Endodermal cell (in vitro differentiated cells): ENCODE measurements at places on chromosomes 16 and 17. TPM values are rescaled to one million over a fixed set of nuclear protein-coding genes. Genes with fewer than 3 reads are reported as not detected.

NPIPB9 gene
- 3.2 to 4.8 TPM (median 4.1 TPM) in 3 replicates for total RNA-seq

DNA sequence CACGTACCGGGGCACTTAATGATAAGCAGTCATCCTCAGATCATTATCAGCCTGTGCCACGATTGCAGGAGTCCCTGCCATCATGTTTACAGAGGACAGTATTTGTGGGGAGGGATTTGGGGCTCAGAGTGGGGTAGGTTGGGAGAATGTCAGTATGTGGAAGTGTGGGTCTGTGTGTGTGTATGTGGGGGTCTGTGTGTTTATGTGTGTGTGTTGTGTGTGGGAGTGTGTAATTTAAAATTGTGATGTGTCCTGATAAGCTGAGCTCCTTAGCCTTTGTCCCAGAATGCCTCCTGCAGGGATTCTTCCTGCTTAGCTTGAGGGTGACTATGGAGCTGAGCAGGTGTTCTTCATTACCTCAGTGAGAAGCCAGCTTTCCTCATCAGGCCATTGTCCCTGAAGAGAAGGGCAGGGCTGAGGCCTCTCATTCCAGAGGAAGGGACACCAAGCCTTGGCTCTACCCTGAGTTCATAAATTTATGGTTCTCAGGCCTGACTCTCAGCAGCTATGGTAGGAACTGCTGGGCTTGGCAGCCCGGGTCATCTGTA, 13.5 kb upstream of the EFCAB13 start:
- peaks cover 14% of the 10 kb centered on the region for H3K4me1 ChIP-seq
- DNase-seq = peak; percentile 82
- H3K27me3 ChIP-seq = no peaks in the 10 kb centered on the region
- H3K36me3 ChIP-seq = no peaks in the 10 kb centered on the region
- H3K4me3 ChIP-seq = no peak overlapping the region
- H3K27ac ChIP-seq = no peak overlapping the region

DNA sequence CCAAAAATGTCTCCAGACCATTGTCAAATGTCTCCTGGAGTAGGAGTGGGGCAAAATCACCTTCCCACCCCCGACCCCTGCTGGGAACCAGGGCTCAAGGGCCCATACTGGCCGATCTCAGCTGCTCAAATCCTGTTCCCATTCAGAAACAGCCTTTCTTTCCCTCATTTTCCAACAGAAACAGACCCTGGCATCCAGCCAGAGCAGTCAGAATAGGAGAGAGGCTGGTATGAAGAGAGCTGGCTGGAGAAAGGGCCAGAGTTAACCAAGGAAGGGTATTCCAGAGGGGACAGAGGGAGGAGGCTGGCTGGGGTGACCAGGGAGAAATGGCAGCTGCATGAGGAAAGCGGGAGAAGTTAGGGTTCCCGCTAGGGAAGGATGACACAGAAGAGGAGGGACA, 199.1 kb downstream of the XYLT1 start:
- no peak overlapping the region for H3K4me3 ChIP-seq
- no peaks in the 10 kb centered on the region for H3K4me1 ChIP-seq
- no peaks in the 10 kb centered on the region for H3K27me3 ChIP-seq
- no peak for DNase-seq
- no peaks in the 10 kb centered on the region for H3K36me3 ChIP-seq
- H3K27ac ChIP-seq = no peak overlapping the region

SLC12A3 gene
- not detected in 2 replicates for total RNA-seq

- no peak for DNase-seq
- H3K27ac ChIP-seq = no peak overlapping the region
- H3K36me3 ChIP-seq = no peaks in the 10 kb centered on the region
These were observed 1.8 kb upstream of the TNK1 start for GRCh38 chr17:7379134-7379533.

DNA sequence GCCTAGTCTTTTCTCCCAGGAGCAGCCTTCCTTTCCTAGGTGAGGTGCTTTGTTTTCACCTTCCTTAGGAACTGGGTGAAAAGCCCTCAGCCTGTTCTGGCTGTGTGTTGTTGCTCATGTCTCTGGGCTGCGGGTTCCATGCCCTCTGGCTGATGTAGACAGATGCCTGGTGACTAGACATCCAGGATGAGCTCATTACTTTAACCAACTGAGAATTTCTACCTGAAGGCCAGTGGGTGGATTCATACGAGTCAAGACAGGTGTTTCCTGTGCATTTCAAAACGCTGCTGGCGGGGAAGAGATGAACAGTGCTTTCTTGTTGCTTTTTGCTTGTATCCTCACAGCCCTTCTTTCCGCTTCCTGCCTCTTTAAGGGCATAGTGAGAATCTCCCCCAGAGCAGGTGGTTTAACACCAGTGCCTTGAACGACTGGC, 22.3 kb downstream of the SAP30BP start:
- DNase-seq = no peak
- H3K4me3 ChIP-seq = no peak overlapping the region
- H3K36me3 ChIP-seq = peaks cover 40% of the 10 kb centered on the region
- H3K4me1 ChIP-seq = peaks cover 8% of the 10 kb centered on the region

PRKCB gene
- 0.38 to 1.7 TPM (median 0.76 TPM) in 3 replicates for total RNA-seq

DNA sequence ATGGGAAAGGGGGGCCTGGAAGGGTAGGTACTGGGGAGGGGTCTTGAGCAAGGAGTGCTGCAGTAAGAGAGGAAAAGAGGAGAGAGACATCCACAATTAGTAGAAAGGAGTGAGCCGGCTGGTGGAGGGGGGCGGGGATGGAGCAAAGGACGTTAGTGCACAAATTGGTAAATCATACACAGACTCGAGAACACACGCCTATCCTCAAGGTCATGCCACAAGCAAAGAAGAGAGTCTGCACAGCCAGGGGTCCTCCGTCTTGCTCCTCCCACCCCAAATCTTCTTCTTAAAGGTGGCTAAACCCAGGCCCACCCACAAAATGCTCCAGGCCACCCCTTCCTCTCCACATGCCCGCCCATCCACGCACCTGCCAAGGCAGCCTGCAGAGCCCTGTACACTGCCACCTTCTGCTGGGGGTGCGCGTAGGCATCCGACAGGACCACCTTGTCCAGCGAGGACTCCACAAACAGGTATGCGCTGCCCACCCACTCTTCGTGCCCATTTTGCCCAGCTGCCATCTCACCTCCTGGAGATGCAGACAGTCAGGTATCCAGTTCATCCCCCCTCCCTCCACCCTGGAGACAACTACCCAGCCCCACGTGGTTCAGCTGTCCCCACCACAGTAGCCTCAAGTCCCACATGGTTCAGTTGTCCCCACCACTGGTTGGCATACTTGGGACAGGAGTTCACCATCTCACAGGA, 3.4 kb downstream of the TRADD start:
- no peaks in the 10 kb centered on the region for H3K4me1 ChIP-seq
- peaks cover 100% of the 10 kb centered on the region for H3K27me3 ChIP-seq
- H3K4me3 ChIP-seq = no peak overlapping the region
- peak; percentile 46 for DNase-seq

GRCh38 chr16:49836668-49837067, 19.2 kb downstream of the ZNF423 start:
- no peaks in the 10 kb centered on the region for H3K36me3 ChIP-seq
- H3K27me3 ChIP-seq = no peaks in the 10 kb centered on the region
- no peak for DNase-seq
- H3K4me1 ChIP-seq = peaks cover 23% of the 10 kb centered on the region
- no peak overlapping the region for H3K4me3 ChIP-seq
- no peak overlapping the region for H3K27ac ChIP-seq

GRCh38 chr16:79947771-79948170, 347.2 kb upstream of the MAF start:
- peaks cover 40% of the 10 kb centered on the region for H3K27me3 ChIP-seq
- no peak overlapping the region for H3K4me3 ChIP-seq
- H3K36me3 ChIP-seq = no peaks in the 10 kb centered on the region
- no peak overlapping the region for H3K27ac ChIP-seq
- H3K4me1 ChIP-seq = peaks cover 7% of the 10 kb centered on the region
- no peak for DNase-seq

GRCh38 chr16:29900888-29901606, 759 bp downstream of the ASPHD1 start:
- no peaks in the 10 kb centered on the region for H3K4me1 ChIP-seq
- H3K27ac ChIP-seq = no peak overlapping the region
- no peaks in the 10 kb centered on the region for H3K27me3 ChIP-seq
- H3K4me3 ChIP-seq = peak overlapping the region; percentile 87

DNA sequence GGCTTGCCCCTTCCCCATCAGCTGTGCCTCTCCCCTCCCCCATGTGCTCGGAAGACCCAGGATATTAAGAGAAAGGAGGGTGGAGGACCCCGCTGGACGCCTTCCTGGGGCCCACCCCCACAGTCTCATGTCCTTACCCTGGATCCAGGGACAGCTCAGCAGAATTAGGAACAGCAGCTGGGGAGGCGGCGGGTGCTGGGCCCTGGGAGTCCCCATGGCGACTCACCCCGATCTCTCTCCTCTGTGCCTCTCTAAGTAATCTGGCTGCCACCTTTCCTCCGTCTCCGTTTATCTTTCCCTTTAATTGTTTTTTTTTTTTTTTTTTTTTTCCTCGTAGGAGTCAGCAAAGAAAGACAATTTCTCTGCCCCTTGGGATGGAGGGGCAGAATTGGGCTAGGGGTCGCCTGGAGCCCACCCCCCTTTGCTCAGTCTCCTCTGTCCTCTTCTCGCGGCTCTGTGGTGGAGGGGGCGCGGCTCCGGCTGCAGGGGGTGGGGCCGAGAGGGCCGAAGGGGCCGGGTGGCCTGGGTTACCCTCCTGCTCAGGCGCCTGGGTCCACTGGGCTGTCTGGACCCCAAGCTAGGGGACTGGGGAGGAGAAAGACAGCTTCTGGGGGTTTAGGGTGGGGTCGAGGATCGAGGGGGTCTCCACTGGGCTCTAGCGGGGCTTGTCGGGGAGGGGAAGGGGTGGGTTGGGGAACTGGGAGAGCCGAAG, 390 bp downstream of the SEZ6L2 start:
- no peaks in the 10 kb centered on the region for H3K27me3 ChIP-seq
- DNase-seq = peak; percentile 93
- no peaks in the 10 kb centered on the region for H3K4me1 ChIP-seq
- peaks cover 12% of the 10 kb centered on the region for H3K36me3 ChIP-seq
- H3K27ac ChIP-seq = no peak overlapping the region

- peaks cover 15% of the 10 kb centered on the region for H3K36me3 ChIP-seq
- no peak overlapping the region for H3K27ac ChIP-seq
- H3K4me1 ChIP-seq = no peaks in the 10 kb centered on the region
These were observed 107.1 kb downstream of the VPS53 start for GRCh38 chr17:607361-608147.

GRCh38 chr16:20349615-20350014, 2.9 kb downstream of the UMOD start:
- no peak overlapping the region for H3K4me3 ChIP-seq
- no peaks in the 10 kb centered on the region for H3K27me3 ChIP-seq
- no peak overlapping the region for H3K27ac ChIP-seq
- no peaks in the 10 kb centered on the region for H3K4me1 ChIP-seq
- DNase-seq = peak; percentile 69

DNA sequence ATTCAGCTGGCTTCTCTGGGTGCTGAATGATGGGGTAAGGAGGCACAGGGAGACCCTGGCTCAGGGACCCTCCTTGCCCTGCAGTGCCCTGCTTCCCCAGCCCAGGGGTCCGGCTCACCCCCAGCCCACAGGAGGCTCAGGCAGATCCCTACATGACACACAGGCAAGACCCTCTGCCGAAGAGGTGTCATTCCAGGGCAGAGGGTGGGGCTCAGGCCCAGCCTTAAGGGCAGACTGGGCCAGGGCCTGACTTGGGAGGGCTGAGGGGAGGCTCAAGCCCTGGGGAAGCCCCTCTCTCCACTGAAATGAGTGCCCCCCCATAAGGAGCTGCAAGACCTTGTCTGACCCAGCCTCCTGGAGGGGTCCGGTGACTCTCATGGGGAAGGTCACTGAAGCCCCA, 30.3 kb upstream of the KSR1 start:
- H3K4me1 ChIP-seq = no peaks in the 10 kb centered on the region
- no peak for DNase-seq
- no peaks in the 10 kb centered on the region for H3K27me3 ChIP-seq
- H3K27ac ChIP-seq = no peak overlapping the region
- no peaks in the 10 kb centered on the region for H3K36me3 ChIP-seq
- H3K4me3 ChIP-seq = no peak overlapping the region

FMNL1 gene
- total RNA-seq = 3.5 to 4.3 TPM (median 4.2 TPM) in 3 replicates
